ENCODE measurements at places on chromosomes 5 and 9.

- DNase-seq: no peak
Measured at GRCh38 chr9:137277329-137278041, at the start of gene TOR4A. TOR4A (plus strand) TSS chr9:137277726; CDS start chr9:137278690, 964 bp downstream.

GRCh38 chr9:137147091-137147792, 8.3 kb downstream of the GRIN1 start:
- no peak for DNase-seq

GRCh38 chr9:80787636-80788035, 901.7 kb downstream of the TLE1 start:
- DNase-seq: no peak

- DNase-seq: no peak
Measured at GRCh38 chr5:11050596-11051304, 289.7 kb upstream of the DAP start.

- DNase-seq: no peak
Measured at GRCh38 chr9:6781476-6781875, 23.7 kb downstream of the KDM4C start.

- no peak for DNase-seq
Measured at GRCh38 chr9:10674586-10674985, 61.8 kb upstream of the PTPRD start.

DNA sequence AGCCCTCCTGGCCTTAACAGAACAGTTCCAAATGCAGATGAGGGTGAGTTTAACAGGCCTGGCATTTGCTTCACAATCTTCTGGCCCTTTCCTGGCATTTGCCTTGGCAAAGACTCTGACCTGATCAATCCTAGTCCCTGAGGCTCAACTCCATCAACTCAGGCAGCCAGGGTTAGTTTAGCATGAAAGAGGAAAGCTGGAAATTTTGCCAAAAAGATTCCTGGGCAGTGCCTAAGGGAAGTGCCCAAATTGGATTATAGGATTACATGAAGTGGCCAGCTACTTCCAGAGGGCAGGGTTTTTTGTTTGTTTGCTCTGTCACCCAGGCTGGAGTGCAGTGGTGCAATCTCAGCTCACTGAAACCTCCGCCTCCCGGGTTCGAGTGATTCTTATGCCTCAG, 36.8 kb downstream of the PCDHAC2 start:
- DNase-seq: no peak

DNA sequence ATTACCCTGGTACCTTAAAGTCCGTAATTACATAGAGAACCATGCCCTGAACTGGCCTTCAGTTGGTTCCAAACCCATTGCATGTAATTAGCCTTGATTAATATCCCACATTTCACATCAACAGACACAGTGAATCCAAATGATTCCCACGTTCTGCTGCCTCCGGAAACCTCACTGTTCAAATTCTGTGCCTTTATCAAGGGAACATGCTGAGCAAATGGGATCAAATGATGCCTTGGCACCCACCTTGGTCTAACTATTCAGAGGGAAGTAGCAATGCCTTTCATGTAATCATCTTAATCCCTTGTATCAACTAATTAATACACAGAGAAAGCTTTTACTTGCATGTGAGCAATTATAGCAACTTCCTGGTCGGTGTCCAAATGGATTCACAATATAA, 100.6 kb downstream of the EFNA5 start:
- DNase-seq: no peak

DNA sequence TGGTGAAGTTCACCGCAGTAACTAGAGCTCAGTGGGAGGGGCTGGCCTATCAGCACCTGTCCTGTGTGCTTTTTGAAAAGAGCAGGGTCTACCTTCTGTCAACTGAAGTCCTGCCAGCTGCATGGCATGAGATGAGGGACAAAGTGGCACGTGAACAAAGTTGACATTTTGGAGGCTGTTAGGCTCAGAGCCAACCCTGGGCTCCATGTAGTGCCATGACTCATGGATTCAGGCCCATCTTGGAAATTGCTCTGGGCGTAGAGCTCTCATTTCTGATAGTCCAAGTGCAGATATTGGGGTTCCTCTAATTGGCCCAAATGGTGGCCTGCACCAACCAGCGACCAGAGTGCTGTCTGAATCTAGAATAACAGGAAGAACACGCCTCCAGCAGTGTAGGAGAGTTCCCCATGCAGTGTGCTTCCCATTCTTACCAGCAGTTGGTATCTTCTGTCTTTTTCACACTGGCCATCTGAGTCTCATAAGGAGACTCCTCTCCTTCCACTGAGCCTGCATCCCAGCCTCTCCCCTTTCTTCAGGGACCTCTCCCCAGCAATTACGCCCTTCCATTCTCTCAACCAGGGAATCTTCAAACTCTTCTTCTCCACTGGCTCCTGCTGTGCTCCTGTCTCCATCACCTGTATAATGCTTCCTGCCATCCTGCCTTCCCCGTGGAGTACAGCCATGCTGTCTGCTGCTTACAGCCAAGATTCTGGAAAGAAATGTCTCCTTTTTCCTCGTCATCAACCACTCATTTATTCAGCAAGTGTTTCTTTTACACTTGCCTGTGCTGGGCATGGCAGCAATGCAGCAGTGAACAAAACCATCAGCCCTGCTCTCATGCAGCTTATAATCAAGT, 30.4 kb downstream of the IRF1 start:
- DNase-seq: no peak

Data from AG09309 (cell line).